Stimulated activated CD4-positive, alpha-beta T cell treated with anti-CD3 and anti-CD28 coated beads, TNF-alpha, amount 100 ng/mL, for 4 hours (primary cell): ENCODE measurements at places on chromosomes 7 and 10.
A peak's percentile ranks its signal among the peaks of the same experiment; 100 is the strongest.

DNA sequence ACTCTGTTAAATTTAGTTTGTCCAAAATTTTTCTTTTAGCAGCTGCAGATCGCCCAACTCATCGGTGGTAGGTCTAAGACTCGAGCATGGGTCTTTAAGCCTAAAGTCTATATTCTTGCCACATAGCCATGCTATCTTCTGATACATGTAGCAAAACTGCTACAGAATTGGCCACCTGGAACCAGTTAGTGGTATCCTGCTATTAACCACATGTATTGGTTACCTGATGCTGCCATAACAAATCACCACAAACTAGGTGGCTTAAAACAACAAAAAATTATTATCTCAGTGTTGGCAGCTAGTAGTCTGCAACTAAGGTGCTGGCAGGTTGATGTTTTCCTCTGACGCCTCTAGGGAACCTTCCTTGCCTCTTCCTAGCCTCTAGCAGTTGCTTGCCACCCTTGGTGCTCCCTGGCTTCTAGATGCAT, 96.7 kb upstream of the PIK3CG start:
- no peak for DNase-seq

GRCh38 chr7:106720641-106721040, 59.7 kb upstream of the CCDC71L start:
- no peak for DNase-seq

- DNase-seq, result no peak
Measured at GRCh38 chr10:29895456-29895855, 163.9 kb downstream of the JCAD start.

GRCh38 chr10:132970641-132971438, 28.5 kb upstream of the CFAP46 start:
- DNase-seq, result no peak

DNA sequence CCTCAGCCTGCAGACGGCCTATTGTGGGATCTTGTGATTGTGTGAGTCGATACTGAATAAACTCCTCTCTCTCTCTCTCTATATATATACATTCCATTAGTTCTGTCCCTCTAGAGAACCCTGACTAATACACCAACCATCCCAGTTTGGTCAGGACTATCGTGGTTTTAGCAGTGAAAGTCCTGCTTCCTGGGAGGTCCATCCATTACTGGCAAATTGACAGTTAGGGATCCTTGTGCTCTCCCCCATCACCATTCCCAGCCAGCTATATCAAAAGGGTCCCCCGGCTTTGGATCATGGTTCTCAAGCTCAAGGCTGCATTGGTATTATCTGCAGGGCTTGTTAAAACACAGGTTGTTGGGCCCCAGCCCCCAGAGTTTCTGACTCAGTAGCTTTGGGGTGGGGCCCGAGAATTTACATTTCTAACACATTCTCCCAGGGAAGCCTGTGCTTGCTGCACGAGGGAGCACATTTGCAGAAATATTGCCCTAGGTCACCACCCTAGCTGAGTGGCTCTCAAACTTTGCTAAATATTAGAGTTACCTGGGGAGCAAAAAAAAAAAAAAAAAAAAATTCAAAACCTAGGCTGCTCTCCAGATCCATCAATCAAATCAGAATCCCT, 899.1 kb upstream of the AUTS2 start:
- no peak for DNase-seq

DNA sequence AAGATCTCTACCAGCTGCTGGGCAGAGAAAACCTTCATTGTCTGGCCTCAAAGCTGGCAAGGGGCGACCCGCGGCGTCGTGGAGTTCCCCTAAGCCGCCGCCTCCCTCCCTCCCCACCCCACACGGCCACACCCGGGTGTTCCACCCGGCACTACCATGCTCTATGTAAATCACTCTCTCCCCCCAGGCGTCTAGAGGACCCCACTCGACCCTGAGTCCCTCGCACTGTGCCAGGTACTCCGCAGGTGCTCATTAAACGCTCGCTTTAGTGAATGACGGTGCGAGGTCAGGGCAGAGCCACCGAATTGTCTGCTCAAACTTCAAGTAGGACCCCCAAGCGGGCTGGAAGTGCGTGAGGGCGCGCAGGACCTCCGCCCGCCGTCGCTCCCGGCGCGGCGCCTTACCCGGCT, 628 bp downstream of the PARP12 start:
- peak; percentile 35 for DNase-seq

GRCh38 chr7:150686030-150686631, 625 bp downstream of the GIMAP2 start:
- DNase-seq, result no peak

DNA sequence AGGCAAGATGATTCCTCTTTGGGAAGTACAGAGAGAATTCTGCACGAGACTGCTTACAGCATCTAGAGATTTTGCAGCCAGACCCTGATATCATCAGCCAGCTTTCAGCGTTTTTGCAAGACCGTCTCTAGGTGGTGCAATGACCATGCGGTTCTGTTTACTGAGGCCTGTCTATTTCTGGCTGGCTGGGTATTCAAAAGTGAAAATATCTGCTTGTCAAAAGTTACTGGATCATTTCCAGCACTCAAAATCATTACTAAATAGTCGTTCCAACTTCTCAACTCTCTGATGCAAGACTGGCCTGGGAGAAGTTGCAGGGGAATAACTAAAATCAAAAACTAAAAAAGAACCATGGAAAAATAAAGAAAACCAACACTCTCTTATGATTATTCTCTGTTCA, 240.1 kb downstream of the ELMO1 start:
- DNase-seq, result no peak

- DNase-seq, result no peak
Measured at GRCh38 chr7:98352621-98353020, 48.3 kb downstream of the BAIAP2L1 start.

DNA sequence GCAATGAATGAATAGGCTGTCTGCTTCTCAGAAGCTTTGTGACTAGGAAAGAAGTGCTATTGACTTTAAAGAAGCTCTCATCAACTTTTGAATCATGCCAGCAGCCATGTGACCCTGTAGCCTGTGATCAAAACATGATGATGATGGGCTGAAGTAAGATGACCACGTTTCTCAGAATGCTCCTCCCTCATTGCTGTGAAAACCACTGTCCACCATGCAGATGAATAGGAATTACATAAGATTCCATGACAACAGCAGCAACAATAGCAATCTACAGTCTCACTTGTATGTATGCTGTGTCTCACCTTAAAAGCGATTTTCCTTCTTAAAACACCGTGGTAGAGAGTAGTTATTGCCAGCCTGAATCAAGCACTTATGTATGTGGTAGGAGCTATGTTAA, 228.4 kb downstream of the TRIL start:
- no peak for DNase-seq

DNA sequence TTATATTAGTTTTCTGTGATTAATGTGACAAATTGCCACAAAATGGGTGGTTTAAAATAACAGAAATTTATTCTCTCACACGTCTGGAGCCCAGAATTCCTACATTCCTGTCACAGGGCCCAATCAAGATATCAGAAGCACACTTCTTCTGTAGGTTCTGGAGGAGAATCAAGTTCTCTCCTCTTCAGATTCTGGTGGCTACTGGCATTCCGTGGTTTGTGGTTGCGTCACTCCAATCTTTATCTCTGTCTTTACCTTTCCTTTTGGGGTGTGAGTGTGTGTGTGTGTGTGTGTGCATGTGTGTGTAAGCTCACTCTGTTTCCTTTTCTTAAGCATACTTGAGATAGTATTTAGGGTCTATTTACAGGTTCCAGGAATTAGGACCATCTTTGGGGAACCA, 115.5 kb upstream of the DKK1 start:
- DNase-seq, result no peak

- DNase-seq, result no peak
Measured at GRCh38 chr10:51707821-51708424, 8.5 kb upstream of the CSTF2T start.
